Nasal cavity respiratory epithelium epithelial cell of viscerocranial mucosa (primary cell): ENCODE measurements at places on chromosomes 12 and 14. TPM values are rescaled to one million over a fixed set of nuclear protein-coding genes. Genes with fewer than 3 reads are reported as not detected.

RNF212B gene
- not detected in 2 replicates for total RNA-seq

KCNJ8 gene
- not detected in 2 replicates for total RNA-seq

NKX2-1 gene
- total RNA-seq = not detected in 2 replicates

CHGA gene
- under 0.01 TPM in 1 of 2 replicates, not detected in the other for total RNA-seq

CD4 gene
- 0.21 TPM in 1 of 2 replicates, not detected in the other for total RNA-seq

LHX5 gene
- under 0.01 and 0.34 TPM in 2 replicates for total RNA-seq

CFAP54 gene
- total RNA-seq = under 0.01 and 0.78 TPM in 2 replicates

TPCN1 gene
- 7.9 and 32.4 TPM in 2 replicates for total RNA-seq

ITGB7 gene
- total RNA-seq = 2.6 and 3.1 TPM in 2 replicates

INSM2 gene
- not detected in 2 replicates for total RNA-seq

ARHGAP9 gene
- total RNA-seq = not detected in 2 replicates

LAG3 gene
- 0.07 TPM in 1 of 2 replicates, not detected in the other for total RNA-seq

C12orf50 gene
- total RNA-seq = under 0.01 TPM in 1 of 2 replicates, not detected in the other
